ENCODE measurements at places on chromosomes 11 and 22. TPM values are rescaled to one million over a fixed set of nuclear protein-coding genes. Genes with fewer than 3 reads are reported as not detected.

PDE2A gene
- total RNA-seq, result 0.92 TPM

CPT1B gene
- total RNA-seq, result 39.1 TPM

GRCh38 chr11:95641495-95641894 lies 148.1 kb downstream of the FAM76B start:
- DNase-seq, result no peak

- no peak for DNase-seq
Observed at GRCh38 chr11:34189191-34189590, 83.8 kb downstream of the NAT10 start.

- DNase-seq, result no peak
Observed at GRCh38 chr11:34599406-34599945, 21.4 kb upstream of the EHF start.

KCNJ11 gene
- total RNA-seq, result 17.0 TPM

DNA sequence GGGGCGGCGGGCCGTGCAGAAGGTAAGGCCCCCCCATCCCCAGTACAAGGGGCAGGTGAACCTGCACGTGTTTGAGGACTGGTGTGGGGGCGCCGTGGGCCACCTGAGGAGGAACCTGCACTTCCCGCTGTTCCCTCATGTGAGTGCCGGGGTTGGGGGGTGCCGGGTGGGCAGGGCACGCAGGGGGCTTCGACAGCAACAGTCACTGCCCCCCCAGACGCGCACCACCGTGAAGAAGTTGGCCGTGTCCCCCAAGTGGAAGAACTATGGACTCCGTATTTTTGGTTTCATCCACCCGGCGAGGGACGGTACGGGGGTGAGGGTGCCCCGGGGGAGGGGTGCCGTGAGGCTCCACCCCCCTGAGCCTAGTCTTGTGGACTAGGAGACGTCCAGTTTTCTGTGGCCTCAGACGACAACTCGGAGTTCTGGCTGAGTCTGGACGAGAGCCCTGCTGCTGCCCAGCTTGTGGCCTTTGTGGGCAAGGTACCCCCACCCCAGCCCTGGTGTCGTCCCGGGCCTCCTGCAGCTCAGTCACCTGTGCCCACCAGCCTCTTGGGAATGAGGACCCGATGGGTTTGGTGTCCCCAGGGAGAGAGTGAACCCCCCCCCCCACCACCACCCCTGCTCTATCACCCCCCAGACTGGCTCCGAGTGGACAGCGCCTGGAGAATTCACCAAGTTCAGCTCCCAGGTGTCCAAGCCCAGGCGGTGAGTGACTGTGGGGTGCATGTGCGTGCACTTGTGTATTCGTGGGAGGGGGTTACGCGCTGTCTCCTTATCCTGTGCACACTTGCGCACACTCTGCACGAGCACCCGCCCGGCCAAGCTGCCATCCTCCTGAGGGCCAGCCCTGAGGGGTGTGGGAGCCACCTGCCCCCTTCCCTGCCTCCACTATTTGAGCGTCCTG lies 3.8 kb downstream of the B4GALNT4 start:
- no peak for DNase-seq

MRGPRX3 gene
- not detected for total RNA-seq

TESMIN gene
- 23.5 TPM for total RNA-seq

CCDC73 gene
- total RNA-seq, result not detected

DNA sequence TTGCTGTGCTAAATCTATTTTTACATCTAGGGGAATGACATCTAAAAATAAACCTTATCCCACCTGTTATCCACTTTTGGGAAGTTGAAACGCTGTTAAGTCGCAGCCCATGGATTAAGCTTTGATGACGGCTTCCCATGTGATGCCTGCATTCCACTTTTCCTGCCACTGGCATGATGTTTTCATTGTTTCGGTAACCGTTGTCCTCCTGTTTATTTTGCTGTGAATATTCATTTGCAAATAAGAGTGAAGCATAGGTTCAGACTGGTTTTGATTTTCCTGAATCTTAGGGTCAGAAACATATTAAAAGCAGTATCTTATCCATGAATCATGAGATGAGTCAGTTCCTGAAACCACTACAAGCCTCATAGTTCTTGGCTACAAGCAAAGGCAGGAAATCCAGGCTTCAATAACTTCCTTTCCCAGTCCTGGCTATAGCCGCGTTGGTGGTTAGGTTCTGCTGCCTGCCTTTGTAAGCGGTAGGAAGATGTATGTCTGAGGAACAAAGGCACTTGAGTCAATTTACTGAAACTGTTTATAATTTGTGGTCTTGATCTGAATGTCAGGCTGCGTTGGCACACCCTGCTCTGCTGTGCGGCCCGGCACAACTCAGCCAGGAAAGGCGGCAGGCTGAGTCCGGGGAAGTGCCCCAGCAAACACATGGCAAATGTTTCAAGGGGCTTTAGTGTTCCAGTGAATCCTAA lies 19.4 kb downstream of the TEAD1 start:
- peak; percentile 96 for DNase-seq

TRIM48 gene
- total RNA-seq, result not detected

CHADL gene
- total RNA-seq, result 3.3 TPM

WNT11 gene
- total RNA-seq, result 114 TPM

HORMAD2 gene
- not detected for total RNA-seq

GRCh38 chr11:10351765-10352641 lies 47.1 kb downstream of the ADM start:
- peak; percentile 59 for DNase-seq
